ENCODE measurements at places on chromosomes 11 and 22.

GRCh38 chr22:37044634-37045625, 6.6 kb upstream of the KCTD17 start:
- no peak for DNase-seq

- no peak for DNase-seq
Observed at GRCh38 chr11:109772892-109773291, 320.3 kb upstream of the ZC3H12C start.

DNA sequence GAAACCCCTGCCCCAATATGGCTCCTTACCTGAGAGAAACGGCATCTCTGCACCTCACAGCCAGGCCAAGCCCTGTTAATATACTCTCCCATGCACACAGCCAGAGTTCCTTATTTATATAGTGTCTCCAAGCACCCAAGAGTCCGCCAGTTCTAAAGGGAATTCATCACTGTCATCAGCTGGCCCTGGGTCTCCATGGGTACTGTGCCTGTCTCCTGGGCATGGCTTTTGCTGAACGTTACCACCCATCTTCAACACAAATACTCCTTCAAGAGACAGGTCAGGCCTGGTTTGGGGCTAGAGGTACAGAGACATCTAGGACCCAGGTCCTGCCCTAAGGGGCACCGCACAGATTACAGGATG, 1.6 kb upstream of the ATG16L2 start:
- no peak for DNase-seq

- DNase-seq = no peak
Observed at GRCh38 chr11:117932426-117932825, 3.2 kb upstream of the TMPRSS13 start.

- no peak for DNase-seq
Observed at GRCh38 chr11:36564376-36565030, 3.3 kb upstream of the RAG1 start.
